ENCODE measurements at places on chromosomes 16 and 17.

GRCh38 chr16:88103581-88104188 lies 152.5 kb downstream of the BANP start:
- DNase-seq = no peak

- no peak for DNase-seq
These were observed 7.0 kb upstream of the ZFHX3 start for GRCh38 chr16:73054813-73055482.

DNA sequence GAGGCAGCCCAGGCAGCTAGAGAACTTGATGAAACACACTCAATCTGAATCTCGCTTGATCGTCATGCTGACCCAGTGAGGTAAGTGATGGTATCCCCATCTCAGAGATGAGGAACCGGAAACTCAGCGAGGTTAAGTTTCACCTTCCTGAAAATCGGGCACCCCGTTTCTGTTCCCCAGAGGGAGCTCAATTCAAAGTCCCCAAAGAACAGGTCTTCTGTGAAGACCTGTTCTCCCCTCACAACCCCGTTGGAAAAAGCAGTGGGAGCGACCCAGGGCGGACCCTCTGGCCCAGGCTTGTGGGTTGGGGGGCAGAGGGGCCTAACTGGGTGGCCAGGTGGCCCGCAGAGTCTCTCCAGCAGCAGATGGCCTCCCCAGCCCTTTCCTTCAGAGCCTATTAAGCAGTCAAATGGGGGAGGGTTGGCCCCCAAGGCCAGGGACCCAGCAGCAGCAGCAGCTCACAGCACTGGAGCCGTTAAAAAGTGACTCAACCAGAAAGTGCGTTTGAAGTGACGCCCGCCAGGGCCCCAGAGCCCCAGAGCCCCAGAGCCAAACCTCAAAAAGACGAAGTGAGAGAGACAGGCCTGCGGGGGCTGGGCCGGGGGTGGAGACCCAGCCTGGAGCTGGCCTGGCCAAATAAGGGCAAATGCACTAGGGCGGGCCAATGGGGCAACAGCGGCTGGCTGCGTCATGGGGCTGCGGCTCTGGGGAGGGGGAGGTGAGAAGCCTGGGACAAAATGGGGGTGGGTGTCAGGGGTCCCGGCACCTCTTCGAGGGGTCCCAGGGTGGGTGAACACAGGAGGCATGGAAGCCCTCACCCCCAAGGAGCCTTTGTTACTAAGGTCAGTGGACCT lies 9.2 kb upstream of the TSPOAP1 start:
- DNase-seq = peak; percentile 87

- no peak for DNase-seq
These were observed 449.0 kb upstream of the CDH5 start for GRCh38 chr16:65917466-65917865.

- no peak for DNase-seq
These were observed 17.2 kb downstream of the KATNB1 start for GRCh38 chr16:57752581-57753447.

DNA sequence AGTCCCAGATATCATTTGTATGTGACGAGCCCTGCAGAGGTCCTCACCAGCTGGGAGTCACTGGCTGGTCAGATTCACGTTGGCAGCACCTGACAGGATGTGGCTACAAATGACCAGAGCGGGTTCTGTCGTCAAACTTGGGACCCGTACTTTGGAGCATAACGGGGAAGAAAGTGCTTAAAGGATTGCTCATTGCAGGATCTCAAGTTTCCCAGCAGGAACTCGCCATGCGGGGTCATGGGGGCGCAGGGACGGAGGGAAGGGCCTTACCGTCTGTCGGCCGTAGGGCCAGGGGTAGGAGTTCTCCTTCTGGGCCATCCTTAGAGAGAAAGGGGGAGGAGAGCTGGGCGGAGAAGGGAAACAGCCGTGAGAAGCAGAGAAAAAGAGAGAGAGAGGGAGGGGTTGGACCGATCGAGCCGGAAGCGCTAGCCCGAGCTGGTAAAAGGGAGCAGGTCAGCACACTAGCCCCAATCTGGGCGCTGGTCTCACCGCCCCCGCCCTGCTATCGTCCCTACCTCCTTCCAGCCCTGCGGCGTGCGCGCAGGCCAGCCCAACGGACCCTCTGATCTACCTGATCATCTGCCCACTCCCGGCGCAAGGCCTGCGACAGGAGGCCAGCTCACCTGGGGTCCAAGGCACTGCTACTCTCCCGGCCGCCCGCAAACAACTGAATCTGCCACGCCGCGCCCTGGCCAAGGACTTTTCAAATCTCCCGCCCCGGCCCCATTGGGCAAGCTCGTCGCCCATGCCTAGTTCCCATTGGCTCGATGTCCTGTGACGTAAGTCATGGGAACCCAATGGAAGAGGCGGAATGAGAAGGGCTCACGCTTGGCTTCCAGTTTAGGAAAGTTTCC lies at the start of gene AURKB:
Gene AURKB (minus strand): TSS at position 669 of the 854 bp plus-strand sequence. CDS start 351 bp downstream, at position 318.
- peak; percentile 84 for DNase-seq

DNA sequence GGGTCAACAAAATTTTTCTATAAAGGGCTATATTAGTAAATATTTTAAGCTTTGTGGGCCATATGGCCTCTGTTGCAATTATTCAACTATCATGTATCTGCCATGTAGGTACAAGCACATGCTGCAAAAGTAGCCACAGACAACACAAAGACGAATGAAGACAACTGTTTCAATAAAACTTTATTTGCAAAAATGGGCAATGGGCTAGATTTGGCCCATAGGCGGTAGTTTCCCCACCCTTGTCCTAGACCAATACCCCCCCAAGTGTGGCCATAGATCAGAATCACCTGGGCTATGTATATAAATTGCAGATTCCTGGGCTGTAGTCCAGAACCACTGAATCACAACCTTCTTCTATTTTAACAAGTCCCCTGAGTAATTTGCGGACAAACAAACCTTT lies 331.0 kb upstream of the PSMD7 start:
- no peak for DNase-seq

- DNase-seq = peak; percentile 49
These were observed 2.6 kb upstream of the GRIN2C start for GRCh38 chr17:74862108-74862901.

- DNase-seq = no peak
These were observed 124.2 kb downstream of the TMEM132E start for GRCh38 chr17:34703533-34703932.

- no peak for DNase-seq
These were observed 29.5 kb downstream of the SMURF2 start for GRCh38 chr17:64632606-64633005.

Data from activated effector memory CD4-positive, alpha-beta T cell treated with Interleukin-2 at 50 U/mL for 16 hours (primary cell).